ENCODE measurements at places on chromosomes 2 and 18. TPM values are rescaled to one million over a fixed set of nuclear protein-coding genes. Genes with fewer than 3 reads are reported as not detected.

Gene ICA1L
- total RNA-seq = 5.1 TPM

Gene CNTNAP5
- not detected for total RNA-seq

- H3K4me1 ChIP-seq = no peaks in the 10 kb centered on the region
- H3K27me3 ChIP-seq = no peaks in the 10 kb centered on the region
- peaks cover 36% of the 10 kb centered on the region for H3K36me3 ChIP-seq
- DNase-seq = no peak
Observed at GRCh38 chr18:68676913-68677312, 38.0 kb downstream of the TMX3 start.

DNA sequence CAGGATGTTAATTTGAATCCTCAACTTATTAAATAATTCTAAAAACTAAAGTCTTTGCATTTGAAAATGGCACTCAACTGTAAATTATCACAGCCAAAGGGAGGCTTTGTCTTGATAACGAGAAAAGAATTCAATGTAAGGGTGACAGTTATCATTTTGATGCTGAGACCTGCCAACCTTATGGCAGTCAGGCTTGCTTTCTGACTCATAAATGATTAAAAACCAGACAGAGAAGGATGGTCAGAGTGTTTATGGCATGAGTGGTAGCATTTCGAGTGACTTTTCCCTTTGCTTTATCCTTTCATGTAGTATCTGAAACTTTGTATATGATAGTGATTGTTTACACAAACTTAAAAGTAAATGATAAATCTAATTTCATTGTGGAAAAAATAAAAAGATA is 53.9 kb upstream of the EPC2 start:
- H3K4me3 ChIP-seq = no peak overlapping the region
- no peaks in the 10 kb centered on the region for H3K27me3 ChIP-seq
- peaks cover 2% of the 10 kb centered on the region for H3K4me1 ChIP-seq
- no peaks in the 10 kb centered on the region for H3K36me3 ChIP-seq

Gene GPR45
- total RNA-seq = not detected

Gene NXPH2
- total RNA-seq = not detected

GRCh38 chr2:158217593-158217992 is 115.9 kb downstream of the UPP2 start:
- H3K4me1 ChIP-seq = peaks cover 7% of the 10 kb centered on the region
- no peaks in the 10 kb centered on the region for H3K36me3 ChIP-seq
- H3K4me3 ChIP-seq = no peak overlapping the region
- no peak for DNase-seq

DNA sequence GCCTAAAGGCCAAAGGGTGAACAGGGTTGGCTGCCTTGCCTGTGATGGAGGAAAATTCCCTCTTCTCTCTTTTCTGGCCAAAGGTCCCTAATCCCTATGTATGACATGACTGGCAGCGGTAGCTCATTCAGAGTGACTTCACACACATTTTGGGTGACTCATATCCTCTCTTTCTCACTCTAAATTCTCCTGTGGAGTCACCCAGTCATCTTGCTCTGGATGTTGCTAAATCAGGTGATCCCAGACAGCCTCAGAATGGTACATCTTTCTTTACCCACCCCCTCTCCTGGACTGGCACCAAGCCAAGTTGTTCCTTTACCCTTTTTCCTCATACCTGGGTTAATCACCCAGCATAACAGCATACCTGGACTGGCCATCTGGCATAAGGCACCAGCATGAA is 77.2 kb downstream of the NEURL3 start:
- DNase-seq = peak; percentile 61
- no peaks in the 10 kb centered on the region for H3K36me3 ChIP-seq
- no peak overlapping the region for H3K4me3 ChIP-seq
- H3K4me1 ChIP-seq = peaks cover 9% of the 10 kb centered on the region
- H3K27ac ChIP-seq = no peak overlapping the region

Gene NAT8
- not detected for total RNA-seq

DNA sequence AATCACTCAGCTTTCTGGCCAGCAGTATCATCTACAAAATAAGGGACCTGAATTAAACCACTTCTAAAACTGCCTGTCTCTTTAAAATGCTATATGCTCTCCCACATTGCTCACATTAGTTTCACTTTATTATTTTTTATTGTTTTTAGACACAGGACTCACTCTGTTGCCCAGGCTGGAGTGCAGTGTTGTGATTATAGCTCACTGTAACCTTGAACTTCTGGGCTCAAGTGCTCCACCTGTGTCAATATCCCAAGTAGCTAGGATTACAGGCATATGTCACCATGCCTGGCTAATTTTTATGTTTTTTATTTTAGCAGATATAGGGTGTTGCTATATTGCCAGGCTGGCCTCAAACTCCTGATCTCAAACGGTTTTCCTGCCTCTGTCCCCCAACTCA is 591.3 kb upstream of the ZNF804A start:
- H3K36me3 ChIP-seq = no peaks in the 10 kb centered on the region
- DNase-seq = no peak
- H3K4me1 ChIP-seq = no peaks in the 10 kb centered on the region

Gene OTOS
- total RNA-seq = not detected

Gene DNAJC10
- total RNA-seq = 41.5 TPM

DNA sequence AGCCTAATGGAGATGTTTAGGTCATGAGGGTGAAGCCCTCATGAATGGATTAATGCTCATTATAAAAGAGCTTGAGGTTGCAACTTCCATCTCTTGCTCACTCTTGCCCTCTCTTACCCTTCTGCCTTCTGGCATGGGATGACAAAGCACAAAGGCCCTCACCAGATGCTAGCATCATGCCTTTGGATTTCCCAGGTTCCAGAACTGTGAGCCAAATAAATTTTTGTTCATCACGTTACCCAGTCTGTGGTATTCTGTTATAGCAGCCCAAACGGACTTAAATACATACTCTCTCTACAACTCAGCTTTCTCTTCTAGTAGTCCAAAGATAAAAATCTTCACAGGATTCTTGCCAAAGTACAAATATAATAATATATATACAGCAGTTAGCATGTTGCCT is 75.8 kb downstream of the LNPK start:
- DNase-seq = no peak
- peaks cover 13% of the 10 kb centered on the region for H3K36me3 ChIP-seq
- H3K4me3 ChIP-seq = no peak overlapping the region
- H3K27ac ChIP-seq = no peak overlapping the region
- no peaks in the 10 kb centered on the region for H3K4me1 ChIP-seq
- no peaks in the 10 kb centered on the region for H3K27me3 ChIP-seq

DNA sequence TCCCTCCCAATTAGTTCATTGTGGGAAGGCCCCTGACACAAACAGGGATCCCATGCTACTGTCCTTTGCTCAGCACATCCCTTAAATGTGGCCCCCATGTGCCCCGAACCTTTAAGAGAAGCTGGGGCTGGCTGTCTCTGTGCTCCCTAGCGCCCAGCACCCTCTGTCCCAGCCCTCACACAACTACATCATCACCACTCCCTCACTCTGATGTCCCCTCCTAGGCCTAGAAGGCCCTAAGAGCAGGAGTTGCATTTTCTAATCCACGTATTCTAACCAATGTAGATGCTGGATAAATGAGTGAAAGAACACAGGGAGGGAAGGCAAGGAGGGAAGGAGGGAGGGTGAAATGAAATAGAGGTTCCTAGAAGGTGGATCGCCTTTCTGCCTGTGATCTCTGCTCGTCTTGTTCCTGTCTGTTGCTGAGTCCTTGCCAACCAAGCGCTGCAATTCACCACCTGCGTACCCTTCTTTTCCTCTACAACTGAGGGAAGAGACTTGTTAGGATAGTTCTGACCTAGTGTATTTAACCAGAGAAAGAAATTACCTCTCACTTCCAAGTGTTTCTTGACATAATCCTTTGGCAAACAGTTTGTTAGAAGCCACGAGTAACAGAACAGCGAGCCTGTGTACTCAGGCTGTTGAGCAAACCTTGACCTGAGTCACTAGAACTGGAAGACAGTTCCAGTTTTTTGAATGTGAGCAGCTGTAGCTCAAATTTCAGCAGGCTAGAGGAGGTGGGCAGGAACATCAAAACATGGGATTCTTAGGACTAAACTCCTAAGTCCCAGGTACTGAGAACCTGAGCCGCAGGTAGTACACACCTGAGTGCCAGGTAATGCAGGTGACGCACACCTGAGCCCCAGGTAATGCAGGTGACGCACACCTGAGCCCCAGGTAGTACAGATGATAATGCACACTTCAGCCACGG is 181.5 kb upstream of the ID2 start:
- no peaks in the 10 kb centered on the region for H3K36me3 ChIP-seq
- H3K4me3 ChIP-seq = no peak overlapping the region
- DNase-seq = no peak
- H3K4me1 ChIP-seq = no peaks in the 10 kb centered on the region
- no peak overlapping the region for H3K27ac ChIP-seq

Gene SERPINB13
- not detected for total RNA-seq

- H3K27ac ChIP-seq = no peak overlapping the region
- no peak overlapping the region for H3K4me3 ChIP-seq
- H3K36me3 ChIP-seq = no peaks in the 10 kb centered on the region
- no peaks in the 10 kb centered on the region for H3K27me3 ChIP-seq
- DNase-seq = no peak
Observed at GRCh38 chr2:28102455-28102874, 211.9 kb downstream of the BABAM2 start.

DNA sequence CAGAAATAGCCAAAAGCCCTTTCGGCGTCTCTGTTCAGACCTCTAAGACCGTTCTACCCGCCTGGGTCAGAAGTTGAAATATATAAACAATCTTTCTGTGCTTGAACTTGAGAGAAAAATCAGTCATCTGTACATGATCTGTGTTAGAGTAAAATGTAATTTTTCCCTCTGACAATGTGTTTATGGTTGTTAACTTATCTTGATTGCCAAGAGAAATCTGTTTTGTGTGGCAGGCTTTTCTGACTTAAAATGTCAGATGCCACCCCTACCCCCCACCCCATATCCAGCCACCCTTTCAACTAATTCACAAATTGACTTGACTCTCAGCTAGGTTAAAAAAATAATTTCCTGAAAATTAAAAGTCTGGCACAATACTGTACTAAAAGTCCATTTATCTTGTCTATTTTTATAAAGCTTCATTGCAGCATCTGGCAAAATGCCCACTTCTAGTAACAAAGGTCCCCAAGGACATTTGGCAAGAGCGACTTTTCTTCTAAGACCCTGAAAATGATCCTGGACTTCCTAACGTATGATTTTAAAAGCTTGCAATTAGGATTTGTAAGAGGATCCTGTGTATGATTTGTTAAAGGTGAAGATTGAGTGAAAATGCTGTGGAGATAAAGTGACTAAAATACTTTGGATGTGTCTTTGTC is 304.2 kb downstream of the EPHA4 start:
- no peaks in the 10 kb centered on the region for H3K36me3 ChIP-seq
- no peak overlapping the region for H3K27ac ChIP-seq
- peaks cover 2% of the 10 kb centered on the region for H3K27me3 ChIP-seq

Gene SF3B1
- 235 TPM for total RNA-seq

DNA sequence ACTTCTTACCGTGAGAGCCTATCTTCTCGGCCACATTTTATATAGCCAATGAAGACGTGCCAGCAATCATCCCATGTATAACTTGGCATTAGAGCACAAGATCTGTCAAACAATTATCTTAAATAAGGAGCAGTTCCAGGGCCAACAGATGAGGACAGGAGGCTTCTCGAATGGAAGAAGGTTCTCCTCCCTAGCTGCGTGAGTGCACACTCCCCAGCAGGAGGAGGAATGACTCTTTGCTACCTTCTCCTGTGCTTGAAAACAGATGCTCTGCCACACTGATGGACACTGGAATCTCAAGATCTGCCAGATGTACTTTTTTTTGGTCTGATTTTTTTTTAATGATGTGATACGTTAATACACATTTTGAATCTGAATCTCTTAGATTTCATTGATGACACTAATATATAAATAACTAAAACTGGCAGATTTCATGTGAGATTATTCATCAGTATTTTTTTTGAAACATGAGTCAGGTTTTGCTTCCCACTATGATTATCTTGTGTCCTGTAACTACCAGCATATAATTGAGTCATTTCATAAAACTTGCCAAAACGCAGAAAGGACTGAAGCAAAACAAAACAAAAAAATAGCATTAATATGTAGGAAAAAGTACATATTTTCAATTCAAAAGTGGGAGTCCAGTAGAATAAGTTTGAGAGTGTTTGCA is 626 bp upstream of the VIT start:
- no peak overlapping the region for H3K27ac ChIP-seq
- H3K4me1 ChIP-seq = no peaks in the 10 kb centered on the region
- peaks cover 5% of the 10 kb centered on the region for H3K27me3 ChIP-seq
- H3K36me3 ChIP-seq = no peaks in the 10 kb centered on the region
- H3K4me3 ChIP-seq = no peak overlapping the region
